Fibroblast of skin of right biceps (primary cell): ENCODE measurements at places on chromosomes 4 and X.

DNA sequence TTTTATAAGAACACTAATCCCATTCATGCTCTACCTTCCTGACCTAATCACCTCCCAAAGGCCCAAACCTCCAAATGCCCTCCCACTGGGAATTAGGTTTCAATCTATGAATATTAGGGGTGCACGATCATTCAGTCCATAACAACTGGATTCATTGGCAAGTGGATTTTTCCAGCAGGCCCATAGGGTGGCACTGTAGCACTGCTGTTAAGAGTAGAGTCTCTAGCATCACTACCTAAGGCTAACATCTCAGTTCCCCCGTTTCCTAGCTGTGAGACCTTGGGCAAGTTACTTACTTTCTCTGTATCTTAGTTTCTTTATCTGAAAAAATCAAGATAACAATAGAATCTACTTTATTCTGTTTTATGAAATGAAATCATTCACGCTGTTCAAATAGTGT lies 315.8 kb downstream of the STIM2 start:
- peak; percentile 51 for DNase-seq

DNA sequence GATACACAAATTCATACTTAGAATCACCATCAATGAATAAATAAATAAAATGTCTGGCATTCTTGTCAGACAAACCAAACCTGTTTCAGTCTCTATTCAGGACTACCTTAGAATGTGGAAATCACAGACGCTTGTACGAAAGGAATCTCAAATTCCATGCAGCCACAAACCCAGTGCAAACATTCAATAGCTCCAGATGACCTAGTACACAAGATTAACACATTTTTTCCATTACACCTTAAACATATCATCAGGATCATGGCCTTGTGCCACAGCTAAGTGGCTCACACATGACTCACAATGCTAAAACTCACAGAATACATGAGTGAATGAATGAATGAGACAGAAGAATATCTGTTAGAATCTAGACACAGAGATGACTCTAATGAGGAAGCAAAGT lies 134.2 kb downstream of the PWWP3B start:
- DNase-seq, result no peak

- DNase-seq, result no peak
These were observed 154.2 kb downstream of the CPE start for GRCh38 chr4:165532976-165533375.

DNA sequence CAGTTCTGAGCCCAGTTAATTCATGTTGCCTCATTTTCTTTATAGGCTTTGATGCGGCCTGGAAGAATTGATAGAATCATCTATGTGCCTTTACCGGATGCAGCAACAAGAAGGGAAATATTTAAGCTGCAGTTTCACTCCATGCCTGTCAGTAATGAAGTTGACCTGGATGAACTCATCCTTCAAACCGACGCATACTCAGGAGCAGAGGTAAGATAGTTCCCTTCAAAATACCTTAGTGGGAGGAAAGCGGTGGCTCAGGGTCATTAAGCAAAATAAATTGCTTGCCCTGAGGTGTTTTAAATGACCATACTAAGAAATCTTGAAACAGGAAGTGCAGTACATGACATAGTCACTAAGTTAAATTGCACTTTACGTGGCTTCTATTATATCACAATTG lies 140.6 kb upstream of the SPRY1 start:
- DNase-seq, result no peak

DNA sequence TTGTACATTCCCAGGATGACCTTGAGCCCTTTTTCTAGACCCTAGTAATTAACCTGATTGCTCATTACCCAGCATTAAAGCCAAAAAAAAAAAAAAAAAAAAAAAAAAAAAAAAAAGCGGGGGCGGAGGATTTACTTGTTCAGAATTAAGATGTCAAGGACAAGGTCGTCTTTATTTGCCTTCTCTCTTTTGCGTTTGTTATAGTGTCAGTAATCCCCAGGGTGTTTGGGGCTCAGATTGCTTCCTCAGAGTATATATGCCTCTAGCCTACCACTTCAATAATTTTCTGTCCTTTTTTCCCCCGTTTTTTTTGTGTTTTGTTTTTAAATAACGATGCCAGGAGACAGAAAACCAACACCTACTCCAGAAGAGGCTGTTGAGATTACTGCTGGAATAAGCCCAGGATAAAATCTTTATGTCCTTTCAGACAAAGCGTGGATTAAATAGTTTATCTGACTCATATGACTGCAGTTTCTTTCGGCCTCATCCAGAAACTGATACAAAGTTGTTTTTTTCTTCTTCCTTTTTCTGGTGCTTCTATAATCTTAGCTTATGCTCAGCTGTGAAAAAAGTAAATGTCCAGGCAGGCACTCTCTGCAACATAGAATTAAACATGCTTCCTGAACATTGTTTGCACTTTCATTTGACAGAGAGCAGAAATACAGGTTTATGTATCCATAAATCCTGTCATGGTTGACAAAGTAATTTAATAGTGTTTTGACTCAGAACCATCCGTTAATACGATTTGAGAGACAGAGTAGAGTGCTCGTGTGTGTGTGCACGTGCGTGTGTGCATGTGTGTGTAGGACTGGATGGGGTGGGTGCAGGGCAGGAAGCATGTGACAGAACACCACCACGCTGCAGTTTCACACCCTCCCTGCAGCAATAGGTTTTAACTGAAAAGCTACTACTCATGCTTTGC lies 138.6 kb downstream of the AFF1 start:
- no peak for DNase-seq

- peak; percentile 74 for DNase-seq
These were observed 21.2 kb downstream of the SLC2A9 start for GRCh38 chr4:9999956-10000561.

- no peak for DNase-seq
These were observed 59.0 kb downstream of the CCSER1 start for GRCh38 chr4:90186229-90186628.
